NK-92 treated with Interleukin-12 subunit alpha and Interleukin-12 subunit beta, amount 100 ng/mL, for 24 hours (cell line): ENCODE measurements at places on chromosomes 6 and 20.

- no peak for DNase-seq
Measured at GRCh38 chr6:90413867-90414266, 117.2 kb upstream of the BACH2 start.

DNA sequence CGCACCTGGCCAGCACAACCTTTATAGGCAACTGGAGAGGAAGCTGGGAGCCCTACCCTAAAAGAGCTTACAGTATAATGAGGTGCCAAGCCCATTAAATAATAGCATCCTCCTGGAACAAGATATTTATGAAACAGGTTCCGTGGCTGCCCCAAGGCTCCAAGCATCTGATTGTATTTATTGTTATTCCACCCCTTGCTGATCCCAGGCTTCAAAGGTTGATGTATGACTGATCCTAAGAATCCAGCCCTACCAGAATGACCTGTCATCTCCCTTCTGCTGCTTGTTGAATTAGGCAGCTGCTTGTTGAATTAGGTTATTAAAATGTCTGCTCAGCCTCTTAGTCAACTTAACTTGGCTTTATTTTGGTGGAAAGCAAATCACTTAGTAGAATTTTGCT is 35.2 kb upstream of the SASH1 start:
- no peak for DNase-seq

DNA sequence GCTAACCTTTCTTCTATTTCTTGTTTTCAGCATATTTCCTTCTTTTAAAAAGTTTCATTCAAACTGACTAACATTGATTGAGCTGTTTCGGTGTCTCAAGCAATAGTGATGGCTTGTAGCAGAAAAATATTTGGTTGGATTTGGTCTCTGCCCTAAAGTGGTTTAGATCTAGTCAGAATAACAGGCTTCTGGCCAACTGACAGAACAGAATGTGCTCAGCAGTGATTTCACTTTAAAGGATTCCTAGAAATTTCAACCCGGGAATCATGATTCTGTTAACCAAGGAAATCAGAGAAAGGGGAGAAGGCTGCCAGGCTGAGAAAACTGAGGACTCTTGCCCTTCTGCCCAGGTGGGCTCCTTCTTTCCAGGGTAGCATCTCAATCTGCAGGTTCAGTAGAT is 16.6 kb upstream of the GSTA1 start:
- no peak for DNase-seq

GRCh38 chr6:32853541-32854375 is at the start of the genes PSMB9 and TAP1:
TSS of gene PSMB9 (plus strand) at chr6:32854192. CDS start at chr6:32854230, 38 bp downstream.
TSS of gene TAP1 (minus strand) at chr6:32853704. CDS start at chr6:32853636, 68 bp downstream.
- peak; percentile 92 for DNase-seq

GRCh38 chr20:955111-955510 is 39.0 kb upstream of the ANGPT4 start:
- DNase-seq = no peak

DNA sequence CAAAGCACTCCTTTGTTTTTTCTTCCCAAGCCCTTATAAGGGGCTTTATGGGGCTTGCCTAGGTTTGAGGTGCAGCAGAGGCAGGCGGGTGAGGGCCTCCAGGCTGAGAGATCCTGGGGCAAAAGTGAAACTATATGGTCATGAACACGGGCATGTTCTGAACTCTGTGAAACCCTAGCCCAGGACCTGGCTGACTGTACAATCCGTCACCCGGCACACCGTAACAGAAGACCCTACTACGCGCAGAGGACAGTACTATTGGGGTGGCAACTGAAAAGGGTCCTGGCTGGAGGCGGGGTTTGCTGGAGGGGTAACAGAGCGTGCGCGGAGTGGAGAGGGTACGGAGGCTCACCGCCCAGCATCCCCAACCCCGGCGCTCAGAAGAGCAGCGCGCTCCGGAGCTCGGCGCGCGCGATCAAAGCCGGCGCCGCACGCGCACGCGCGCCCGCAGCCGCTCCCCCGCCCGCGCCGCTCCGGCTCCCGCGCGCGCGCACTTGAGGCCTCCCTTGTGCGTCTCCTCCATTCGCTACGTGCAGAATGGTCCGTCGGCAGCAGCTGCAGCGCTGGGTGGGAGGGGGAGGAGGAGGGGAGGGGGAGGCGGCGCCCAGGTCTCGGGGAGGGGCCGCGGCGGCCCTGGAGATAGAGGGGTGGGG is 54.2 kb downstream of the MRPL14 start:
- DNase-seq = no peak

GRCh38 chr20:35269055-35269781 is 8.7 kb downstream of the MMP24OS start:
- peak; percentile 36 for DNase-seq

DNA sequence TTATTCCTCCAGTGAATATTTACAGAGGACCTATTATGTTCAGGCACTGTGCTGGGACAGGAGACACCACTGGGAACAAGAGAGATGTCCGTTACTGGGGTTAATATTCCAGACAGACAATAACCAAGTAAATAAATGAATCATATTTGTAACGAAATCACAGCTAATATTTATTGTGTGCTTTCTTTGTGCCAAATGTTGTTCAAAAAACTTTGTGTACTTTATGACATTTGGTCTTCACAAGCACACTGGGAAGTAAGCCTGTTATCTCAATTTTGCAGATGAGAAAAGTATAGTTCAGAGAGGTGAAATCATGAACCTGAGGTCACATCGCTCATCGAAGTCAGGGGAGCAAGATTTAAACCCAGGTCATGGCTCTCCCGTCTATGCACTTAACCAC is 36.5 kb upstream of the PREX1 start:
- no peak for DNase-seq

DNA sequence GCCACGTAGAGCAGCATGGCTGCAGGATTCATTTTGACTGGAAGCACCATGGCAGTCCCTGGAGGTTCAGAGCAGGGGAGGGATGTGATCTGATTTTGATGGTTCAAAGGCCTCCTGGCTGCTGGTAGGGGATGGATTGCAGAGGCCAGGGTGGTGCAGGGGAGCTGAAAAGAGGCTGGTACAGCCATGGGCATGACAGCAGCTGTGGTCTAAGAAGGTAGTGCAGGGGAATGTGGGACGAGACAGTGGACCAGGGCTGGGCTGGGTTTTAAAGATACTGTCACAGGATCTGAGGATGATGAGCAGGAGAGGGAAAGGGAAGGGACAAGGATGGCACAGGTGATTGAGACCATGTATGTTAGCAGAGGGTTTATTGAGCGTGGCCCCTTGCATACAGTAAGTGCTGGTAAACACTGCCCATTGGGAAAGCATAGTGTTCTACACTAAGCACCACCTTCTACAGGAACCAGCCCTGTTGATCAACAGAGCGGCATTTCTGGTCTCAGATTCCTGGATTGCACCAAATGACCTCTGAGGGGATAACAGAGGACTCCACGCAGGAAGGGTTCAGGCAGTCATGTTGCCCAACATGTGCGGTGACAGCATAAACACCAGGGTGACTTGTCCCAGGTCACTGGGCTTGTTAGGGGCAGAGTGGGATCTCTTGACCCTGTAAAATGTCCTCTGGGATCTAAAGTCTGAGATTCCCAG is 14.5 kb upstream of the SIRPA start:
- DNase-seq = no peak

DNA sequence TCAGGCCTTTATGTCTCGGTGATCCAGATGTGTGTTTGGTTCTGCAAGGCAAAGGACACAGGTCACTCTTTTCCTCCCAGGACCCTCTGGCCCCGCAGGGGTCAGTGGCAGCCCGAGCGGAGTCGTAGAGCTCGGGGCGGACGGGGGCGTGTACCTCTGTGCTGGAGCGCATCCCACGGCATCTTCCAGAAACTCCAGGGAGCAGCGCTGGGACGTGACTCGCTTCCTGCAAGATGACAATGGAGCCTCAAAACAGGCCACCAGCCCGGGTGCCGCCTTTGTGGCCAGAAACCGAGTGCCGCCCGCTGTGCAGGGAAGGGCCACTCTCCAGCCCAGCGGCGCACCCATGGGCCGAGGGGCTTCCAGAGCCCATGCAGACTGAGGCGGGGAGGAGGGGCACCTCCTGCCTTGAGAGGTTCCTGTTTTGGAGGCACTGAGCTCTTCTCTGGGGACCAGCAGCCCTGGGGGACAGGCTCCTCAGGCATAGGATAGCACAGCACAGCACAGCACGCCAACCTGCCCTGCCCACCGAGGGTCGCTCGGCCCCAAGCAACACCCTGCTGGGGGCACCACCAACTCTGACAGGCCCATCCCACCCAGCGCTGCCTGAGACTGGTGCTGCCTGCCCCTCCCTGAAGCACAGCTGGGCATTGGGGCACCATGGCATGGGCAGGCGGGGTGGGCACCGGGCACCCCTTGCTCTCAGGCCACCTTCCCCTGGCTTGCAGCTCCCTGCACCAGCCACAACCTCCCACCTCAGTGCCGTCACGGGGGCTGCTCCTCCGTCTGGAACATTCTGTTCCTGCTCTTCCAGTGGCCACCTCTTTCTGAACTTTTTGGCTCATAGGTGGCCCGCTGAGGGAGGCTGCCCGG is 9.7 kb downstream of the RPS21 start:
- no peak for DNase-seq

DNA sequence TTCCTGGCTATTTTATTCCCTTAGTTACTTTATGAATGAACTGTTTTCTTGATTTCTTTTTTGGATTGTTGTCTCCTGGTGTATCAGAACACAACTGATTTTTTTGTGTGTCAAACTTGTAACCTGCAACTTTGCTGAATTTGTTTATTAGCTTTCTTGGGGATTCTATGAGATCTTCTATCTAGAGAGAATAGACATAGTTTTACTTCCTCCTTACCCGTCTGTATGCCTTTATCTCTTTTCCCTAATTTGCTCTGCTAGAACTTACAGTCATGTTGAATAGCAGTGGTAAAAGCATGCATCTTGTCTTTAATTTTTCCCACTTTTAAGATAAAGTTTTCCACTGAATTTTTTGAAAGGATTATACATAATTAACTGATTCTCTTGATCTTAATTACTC is 13.2 kb downstream of the RNF146 start:
- no peak for DNase-seq
